ENCODE measurements at places on chromosomes 1 and 21.

GRCh38 chr21:45990049-45990711, 8.6 kb downstream of the COL6A1 start:
- H3K36me3 ChIP-seq: peaks cover 92% of the 10 kb centered on the region
- DNase-seq: no peak
- no peaks in the 10 kb centered on the region for H3K27me3 ChIP-seq
- no peak overlapping the region for H3K4me3 ChIP-seq
- H3K27ac ChIP-seq: peak overlapping the region; percentile 49

GRCh38 chr1:222257027-222257426, 290.9 kb downstream of the HHIPL2 start:
- H3K27me3 ChIP-seq: no peaks in the 10 kb centered on the region
- no peak for DNase-seq
- no peaks in the 10 kb centered on the region for H3K4me1 ChIP-seq
- no peaks in the 10 kb centered on the region for H3K36me3 ChIP-seq
- no peak overlapping the region for H3K27ac ChIP-seq

- no peaks in the 10 kb centered on the region for H3K36me3 ChIP-seq
- H3K27ac ChIP-seq: no peak overlapping the region
- H3K4me3 ChIP-seq: no peak overlapping the region
- H3K27me3 ChIP-seq: no peaks in the 10 kb centered on the region
- peak; percentile 84 for DNase-seq
- peaks cover 8% of the 10 kb centered on the region for H3K4me1 ChIP-seq
These were observed 314.0 kb downstream of the PTPRU start for GRCh38 chr1:29550119-29550841.

- DNase-seq: no peak
- H3K27me3 ChIP-seq: peaks cover 93% of the 10 kb centered on the region
- H3K4me3 ChIP-seq: no peak overlapping the region
- no peaks in the 10 kb centered on the region for H3K36me3 ChIP-seq
- H3K27ac ChIP-seq: no peak overlapping the region
These were observed 130.5 kb downstream of the PPIAL4G start for GRCh38 chr1:148352470-148353053.

DNA sequence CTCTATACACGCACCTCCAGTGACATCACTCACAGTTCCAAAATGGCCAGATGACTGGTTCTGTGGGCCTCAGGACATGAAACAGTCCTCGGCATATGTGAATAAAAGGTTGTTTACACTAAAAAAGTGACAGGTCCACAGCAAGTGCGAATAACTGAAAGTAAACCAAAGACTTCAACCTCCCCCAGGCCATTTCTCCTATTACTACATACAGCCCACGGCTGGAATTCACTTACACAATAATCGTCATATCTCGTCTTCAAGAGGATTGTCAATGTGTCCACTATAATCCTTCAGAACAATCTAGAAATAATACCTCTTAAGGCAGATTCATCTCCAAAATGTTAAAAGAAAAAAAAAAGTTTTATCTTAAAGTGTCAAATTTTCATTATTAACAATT, 1.9 kb upstream of the PRDM15 start:
- no peak for DNase-seq
- H3K27ac ChIP-seq: no peak overlapping the region
- peaks cover 28% of the 10 kb centered on the region for H3K4me1 ChIP-seq
- H3K27me3 ChIP-seq: no peaks in the 10 kb centered on the region

DNA sequence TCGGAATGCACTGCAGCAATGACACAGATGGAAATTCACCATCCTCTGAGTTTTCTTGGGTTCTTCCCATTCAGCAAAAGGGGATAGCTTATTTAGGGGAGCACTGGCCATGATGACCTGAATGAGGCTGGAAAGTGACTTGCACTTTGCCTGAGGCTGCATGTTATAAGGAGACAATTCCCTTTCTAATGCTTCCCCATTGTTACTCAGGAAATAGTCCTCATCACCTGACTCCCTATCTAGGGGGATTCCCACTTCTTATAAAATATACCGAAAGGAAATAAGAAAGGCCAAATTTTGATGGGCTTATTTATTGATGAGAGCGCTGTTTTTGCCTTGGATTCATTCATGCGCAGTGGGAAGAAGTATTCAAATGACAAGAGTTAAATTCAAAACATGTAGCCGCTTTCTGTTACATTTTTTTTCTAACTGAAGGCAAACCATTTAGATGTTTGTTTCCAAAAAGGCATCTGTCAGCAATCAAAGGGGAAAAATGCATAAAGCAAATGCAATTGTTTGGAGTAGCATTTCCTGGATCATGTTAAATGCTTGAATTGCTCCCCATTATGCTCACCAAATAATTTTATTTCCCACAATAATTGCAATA, 220.3 kb upstream of the NFIA start:
- no peak for DNase-seq
- H3K27ac ChIP-seq: no peak overlapping the region
- H3K4me3 ChIP-seq: no peak overlapping the region
- H3K27me3 ChIP-seq: no peaks in the 10 kb centered on the region

DNA sequence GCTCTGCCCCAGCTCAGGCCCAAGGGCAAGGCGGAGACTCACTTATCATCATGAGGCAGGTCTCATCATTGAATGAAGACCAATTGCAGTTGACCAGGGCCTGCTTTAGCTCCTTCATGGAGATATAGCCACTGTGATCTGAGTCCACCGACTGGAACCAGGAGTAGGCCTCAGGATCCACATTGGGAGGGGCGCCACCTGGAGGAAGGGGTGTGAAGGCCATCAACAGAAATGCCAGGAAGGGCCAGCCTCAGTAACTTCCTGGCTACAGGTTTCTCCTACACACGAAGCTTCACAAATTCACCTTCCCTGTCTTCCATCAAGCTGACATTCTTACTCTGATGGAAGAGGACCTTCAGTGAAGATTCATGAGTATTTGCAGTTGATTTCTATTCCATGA, 11.6 kb downstream of the PEF1 start:
- H3K27me3 ChIP-seq: no peaks in the 10 kb centered on the region
- peaks cover 50% of the 10 kb centered on the region for H3K36me3 ChIP-seq
- DNase-seq: no peak
- no peak overlapping the region for H3K4me3 ChIP-seq
- peaks cover 52% of the 10 kb centered on the region for H3K4me1 ChIP-seq

GRCh38 chr1:33624261-33624990, 152.0 kb downstream of the ZSCAN20 start:
- H3K4me3 ChIP-seq: no peak overlapping the region
- H3K27me3 ChIP-seq: no peaks in the 10 kb centered on the region
- H3K27ac ChIP-seq: no peak overlapping the region
- no peaks in the 10 kb centered on the region for H3K4me1 ChIP-seq

- no peaks in the 10 kb centered on the region for H3K4me1 ChIP-seq
- H3K36me3 ChIP-seq: no peaks in the 10 kb centered on the region
- H3K27me3 ChIP-seq: no peaks in the 10 kb centered on the region
- DNase-seq: no peak
- H3K4me3 ChIP-seq: no peak overlapping the region
These were observed 189.8 kb upstream of the OLFM3 start for GRCh38 chr1:102186536-102186935.

DNA sequence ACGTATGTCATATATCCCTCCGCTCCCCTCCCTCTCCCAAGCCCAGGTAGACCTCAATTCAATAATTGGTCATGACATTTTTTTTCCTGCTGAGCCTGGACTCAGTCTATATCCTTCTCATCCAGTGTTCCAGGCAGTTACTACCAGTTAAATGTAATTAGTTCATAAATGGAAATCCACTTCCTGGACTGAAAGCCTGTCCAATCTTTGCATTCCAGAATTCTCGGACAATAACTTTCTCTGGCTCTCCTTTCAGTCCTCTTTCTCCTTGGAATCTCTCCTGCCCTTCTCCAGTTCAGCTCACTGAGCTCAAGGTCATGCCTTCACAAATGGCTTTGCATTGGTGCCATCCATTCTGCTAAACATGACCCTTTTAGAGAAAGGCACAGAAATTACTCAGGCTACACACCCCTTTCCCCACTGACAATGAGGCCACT, 34.8 kb downstream of the VWA5B1 start:
- no peak overlapping the region for H3K27ac ChIP-seq
- no peak overlapping the region for H3K4me3 ChIP-seq
- H3K27me3 ChIP-seq: no peaks in the 10 kb centered on the region

- H3K27ac ChIP-seq: peak overlapping the region; percentile 79
- peaks cover 33% of the 10 kb centered on the region for H3K4me1 ChIP-seq
- no peaks in the 10 kb centered on the region for H3K36me3 ChIP-seq
- DNase-seq: no peak
These were observed 60.8 kb downstream of the ELK4 start for GRCh38 chr1:205570796-205571537.

DNA sequence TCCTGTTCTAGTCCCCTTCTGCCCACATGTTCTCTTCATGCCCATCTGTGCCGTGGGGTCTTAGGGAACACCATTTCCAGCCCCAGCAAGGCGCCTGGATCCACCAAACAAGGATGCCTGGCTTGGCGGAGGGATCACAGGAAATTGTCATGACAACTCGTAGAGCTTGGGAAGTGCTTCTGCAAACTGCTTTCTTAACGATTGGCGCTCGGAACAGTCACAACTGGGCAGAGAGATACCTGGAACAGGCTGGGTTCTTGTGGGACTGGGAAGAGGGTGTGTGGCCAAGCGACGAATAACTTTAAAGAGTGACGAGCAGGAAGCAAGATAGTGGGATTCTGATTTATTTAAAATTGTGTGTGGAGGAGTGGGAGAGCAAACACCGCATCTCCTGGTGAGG, 329.8 kb downstream of the RPS6KC1 start:
- no peaks in the 10 kb centered on the region for H3K36me3 ChIP-seq
- H3K27me3 ChIP-seq: no peaks in the 10 kb centered on the region
- no peak overlapping the region for H3K27ac ChIP-seq
- H3K4me3 ChIP-seq: no peak overlapping the region
- H3K4me1 ChIP-seq: no peaks in the 10 kb centered on the region

GRCh38 chr1:21200767-21201166, 24.1 kb upstream of the EIF4G3 start:
- no peaks in the 10 kb centered on the region for H3K36me3 ChIP-seq
- H3K4me1 ChIP-seq: no peaks in the 10 kb centered on the region
- no peak overlapping the region for H3K4me3 ChIP-seq
- H3K27me3 ChIP-seq: no peaks in the 10 kb centered on the region
